Spinal cord (tissue), 10 donors: ENCODE measurements at places on chromosomes 11 and 22. TPM values are rescaled to one million over a fixed set of nuclear protein-coding genes. Genes with fewer than 3 reads are reported as not detected.

Gene NAV2
- 37.2 TPM for polyA plus RNA-seq

Gene USH1C
- 3.7 TPM for polyA plus RNA-seq

Gene SMIM35
- 0.20 TPM for polyA plus RNA-seq

Gene LRRC10B
- polyA plus RNA-seq = 8.2 TPM

Gene OR51B2
- not detected for polyA plus RNA-seq

Gene UCP2
- polyA plus RNA-seq = 52.3 TPM

Gene CECR2
- 14.2 TPM for polyA plus RNA-seq

Gene CLCF1
- 3.3 TPM for polyA plus RNA-seq

Gene OR9G4
- not detected for polyA plus RNA-seq

Gene ANO5
- polyA plus RNA-seq = 11.5 TPM

Gene IGF2
- polyA plus RNA-seq = 344 TPM

Gene TUBA8
- polyA plus RNA-seq = 27.1 TPM

Gene SMCO4
- polyA plus RNA-seq = 19.3 TPM

Gene SLC39A13
- polyA plus RNA-seq = 51.4 TPM

Gene PNPLA5
- polyA plus RNA-seq = 0.87 TPM

Gene MS4A14
- polyA plus RNA-seq = 0.39 TPM

Gene OR8H3
- polyA plus RNA-seq = not detected

Gene GPR83
- polyA plus RNA-seq = 3.6 TPM

Gene RTN4RL2
- 5.0 TPM for polyA plus RNA-seq

Gene LMO2
- 52.5 TPM for polyA plus RNA-seq

Gene CCDC116
- polyA plus RNA-seq = 0.63 TPM

Gene CHADL
- polyA plus RNA-seq = 48.2 TPM

Gene SCGB1D4
- polyA plus RNA-seq = not detected

Gene SHANK2
- 35.8 TPM for polyA plus RNA-seq

Gene P2RX3
- 2.1 TPM for polyA plus RNA-seq

Gene MPZL3
- polyA plus RNA-seq = 1.4 TPM

Gene CST6
- not detected for polyA plus RNA-seq

Gene DNAJC24
- polyA plus RNA-seq = 31.6 TPM

Gene MAJIN
- polyA plus RNA-seq = not detected

Gene OR8G1
- polyA plus RNA-seq = not detected

Gene SLC6A5
- 29.0 TPM for polyA plus RNA-seq

Gene BLID
- polyA plus RNA-seq = not detected

Gene C11orf91
- not detected for polyA plus RNA-seq

Gene ZNF280B
- 4.0 TPM for polyA plus RNA-seq

Gene RFPL3
- 0.38 TPM for polyA plus RNA-seq

Gene OR51G2
- not detected for polyA plus RNA-seq

Gene FUT4
- polyA plus RNA-seq = 3.3 TPM

Gene SAA2
- 0.39 TPM for polyA plus RNA-seq

Gene MRGPRX4
- not detected for polyA plus RNA-seq

Gene GSTT2B
- polyA plus RNA-seq = 10.2 TPM

Gene TSSK2
- not detected for polyA plus RNA-seq

Gene LGR4
- polyA plus RNA-seq = 47.3 TPM

Gene NFRKB
- 33.4 TPM for polyA plus RNA-seq

Gene TRIM66
- polyA plus RNA-seq = 8.1 TPM

Gene C11orf98
- polyA plus RNA-seq = 61.9 TPM

Gene RIMBP3C
- polyA plus RNA-seq = 0.70 TPM

Gene OR52E8
- not detected for polyA plus RNA-seq

Gene FGF3
- polyA plus RNA-seq = not detected

Gene SLC22A24
- polyA plus RNA-seq = not detected

Gene MYO7A
- polyA plus RNA-seq = 3.9 TPM

Gene IL17REL
- 0.96 TPM for polyA plus RNA-seq
